ENCODE measurements at places on chromosomes 4 and X.

GRCh38 chrX:113297437-113297836 is 456.8 kb upstream of the AMOT start:
- no peak for DNase-seq

DNA sequence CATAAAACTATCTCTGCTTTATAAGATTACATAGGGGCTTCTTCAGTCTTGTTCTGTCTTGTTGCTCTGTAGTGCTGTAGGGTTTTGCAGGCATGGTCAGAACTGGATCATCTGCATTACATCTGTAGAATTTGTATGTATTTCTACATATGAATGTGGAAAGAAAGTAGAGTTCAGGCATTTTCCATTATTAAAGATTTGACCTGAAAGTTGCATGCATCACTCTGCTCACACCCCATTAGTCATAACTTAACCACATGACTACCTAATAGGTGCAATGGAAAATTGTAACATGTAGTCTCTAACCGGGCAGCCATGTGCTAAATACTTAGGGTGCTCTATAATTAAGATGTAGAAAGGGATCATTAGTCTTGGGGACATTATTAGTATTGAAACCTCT is 45.7 kb upstream of the AGA start:
- no peak for DNase-seq

GRCh38 chr4:29311247-29311646 is 1408.9 kb upstream of the PCDH7 start:
- no peak for DNase-seq

DNA sequence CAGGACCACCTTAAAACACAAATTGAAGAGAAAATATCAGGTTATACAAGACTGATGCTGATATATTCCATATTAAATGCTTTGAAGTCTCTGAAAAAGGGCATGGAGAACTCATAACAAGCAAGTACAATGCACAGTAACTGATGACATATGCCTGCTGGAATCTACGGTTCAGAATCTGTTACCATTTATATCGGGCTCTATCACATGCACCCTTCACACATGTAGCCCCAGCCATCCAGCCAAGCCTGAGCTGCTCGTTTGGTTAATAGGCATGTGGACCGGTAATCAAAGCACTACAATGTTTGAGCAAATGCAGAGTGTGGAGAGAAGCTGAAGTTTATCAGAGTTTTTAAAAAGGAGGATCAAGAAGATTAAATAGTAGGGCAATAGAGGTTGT is 11.8 kb downstream of the COMMD8 start:
- DNase-seq, result no peak

- no peak for DNase-seq
Observed at GRCh38 chr4:103721251-103721650, 1.5 kb upstream of the TACR3 start.

GRCh38 chr4:137638934-137639333 is 106.6 kb upstream of the PCDH18 start:
- no peak for DNase-seq

- no peak for DNase-seq
Observed at GRCh38 chr4:123060039-123060770, 137.8 kb upstream of the NUDT6 start.

DNA sequence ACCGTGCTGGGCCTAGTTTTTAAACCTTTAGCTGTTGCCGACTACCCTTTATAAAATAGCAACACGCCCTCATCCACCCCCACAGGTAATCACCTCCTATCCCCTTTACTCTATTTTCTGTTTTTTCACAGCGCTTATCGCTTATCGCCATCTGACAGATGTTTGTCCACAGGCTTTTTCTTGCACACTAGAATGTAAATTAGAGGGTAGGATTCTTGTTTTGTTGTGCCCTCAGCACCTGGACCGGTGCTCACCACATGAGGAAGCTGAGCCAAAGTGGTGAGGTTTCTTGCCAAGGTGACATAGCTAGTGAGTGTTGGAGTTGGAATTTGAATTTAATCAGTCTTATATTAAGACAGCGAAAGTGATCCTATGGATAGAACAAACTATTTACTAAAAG is 2.9 kb upstream of the RBBP7 start:
- DNase-seq, result no peak

DNA sequence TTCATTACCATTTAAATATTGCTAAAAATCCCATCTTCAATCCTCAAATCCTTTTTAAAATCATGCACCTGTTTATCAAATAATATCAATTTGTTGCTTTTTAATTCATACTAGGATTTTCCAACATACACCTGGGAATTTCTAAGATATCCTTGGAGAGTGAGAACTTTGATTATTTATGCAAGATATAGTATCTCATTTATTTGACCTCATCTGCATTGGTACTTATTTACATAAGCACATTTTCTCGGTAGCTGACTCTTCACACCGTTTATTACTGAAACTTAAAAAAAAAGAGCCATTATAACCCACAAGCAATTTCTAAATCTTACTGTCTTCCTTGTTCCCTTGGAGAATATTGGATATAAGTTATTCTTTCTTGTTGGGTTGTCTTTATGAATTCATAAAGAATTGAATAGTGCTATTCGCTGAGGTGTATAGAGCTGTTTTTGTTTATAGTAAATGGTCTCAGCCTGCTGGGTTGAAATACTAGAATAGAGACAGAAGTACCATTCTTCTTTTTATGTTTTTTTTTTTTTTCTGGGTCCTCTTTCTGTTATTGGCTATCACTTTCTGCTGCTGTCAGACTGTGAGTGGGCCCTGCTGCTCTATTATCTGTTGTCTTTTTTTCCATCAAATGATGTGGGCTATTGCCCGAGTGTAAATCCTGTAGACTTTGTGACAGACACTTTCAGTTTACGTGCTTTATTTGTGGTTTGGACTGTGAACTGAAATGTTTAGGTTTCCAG is 2.9 kb downstream of the UGT8 start:
- DNase-seq, result no peak

DNA sequence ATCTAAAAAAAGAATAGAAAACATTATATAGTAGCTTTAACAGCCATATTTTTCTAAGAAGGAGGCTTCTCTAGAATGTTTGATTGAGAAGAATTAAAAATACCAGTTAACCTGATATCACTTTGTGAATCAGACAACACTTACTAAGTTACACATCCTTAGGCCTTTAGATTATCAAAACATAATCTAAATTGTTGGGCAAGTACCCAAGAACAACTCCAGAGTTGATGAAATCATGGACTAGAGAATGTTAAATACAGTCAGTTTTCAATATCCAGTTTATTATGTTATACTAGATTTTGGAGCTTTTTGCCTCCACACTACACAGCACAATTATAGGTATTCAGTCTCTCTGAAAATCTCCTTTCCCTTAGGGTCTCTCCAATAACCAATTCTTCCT is 39.6 kb downstream of the ARL13A start:
- DNase-seq, result no peak

GRCh38 chrX:49060914-49061313 is 2.1 kb downstream of the CCDC120 start:
- no peak for DNase-seq

DNA sequence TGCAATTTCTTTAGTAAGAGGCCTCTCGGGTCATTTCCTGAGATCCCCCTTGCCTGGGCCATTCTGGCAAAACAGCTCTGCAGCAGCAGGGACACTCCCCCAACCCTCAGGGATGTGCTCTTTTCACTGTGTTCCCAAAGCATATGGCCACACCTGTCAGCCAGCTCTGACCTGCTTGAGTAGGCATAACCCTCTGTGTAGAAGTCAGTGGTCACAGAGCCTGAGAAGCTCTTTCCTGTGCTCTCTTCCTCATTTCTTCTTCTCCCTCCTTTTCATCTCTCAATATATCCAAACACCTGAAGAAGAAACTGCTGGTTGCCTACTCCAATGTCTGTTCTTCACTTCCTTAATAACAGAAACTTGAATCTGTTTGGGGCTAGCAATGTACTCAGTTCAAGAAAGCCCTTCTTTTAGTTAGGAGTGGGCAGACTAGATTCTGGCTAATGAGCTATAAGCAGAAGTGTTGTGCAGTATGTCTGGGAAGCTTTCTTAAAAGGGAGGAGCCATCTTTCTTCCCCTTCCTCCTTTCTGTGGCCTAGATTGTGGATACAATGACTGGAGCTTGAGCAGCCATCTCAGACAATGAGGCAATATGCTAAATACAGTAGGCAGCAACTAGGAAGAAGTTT is 73.3 kb downstream of the PRPS1 start:
- no peak for DNase-seq

- DNase-seq, result no peak
Observed at GRCh38 chr4:87117051-87117731, 103.2 kb downstream of the KLHL8 start.

DNA sequence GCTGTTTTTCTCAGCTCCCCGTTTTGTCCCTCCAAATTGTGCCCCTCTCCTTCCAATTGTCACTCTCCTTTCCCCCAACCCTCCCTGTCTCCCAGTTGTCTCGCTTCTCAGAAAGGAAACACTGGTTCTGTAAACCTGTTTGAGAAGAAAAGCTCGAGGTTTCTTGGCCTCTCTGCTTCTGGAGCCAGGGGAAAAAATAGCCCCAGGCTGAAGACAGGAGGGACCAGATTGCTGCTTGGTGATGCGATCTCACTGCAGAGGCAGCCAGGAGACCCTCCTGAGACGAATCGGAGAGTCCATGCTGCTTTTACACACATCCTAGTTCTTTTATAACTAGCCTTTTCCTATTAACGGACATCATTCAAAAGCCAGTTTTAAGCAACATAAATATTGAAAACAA is 21.2 kb downstream of the TRIML1 start:
- no peak for DNase-seq

GRCh38 chrX:110415440-110416170 is 57.0 kb downstream of the RTL9 start:
- no peak for DNase-seq

GRCh38 chr4:1179089-1179441 is 6.7 kb upstream of the SPON2 start:
- DNase-seq, result no peak

- peak; percentile 52 for DNase-seq
Observed at GRCh38 chrX:43971966-43972961, 926 bp downstream of the NDP start.

- DNase-seq, result no peak
Observed at GRCh38 chr4:47659342-47659741, 174.3 kb downstream of the ATP10D start.

DNA sequence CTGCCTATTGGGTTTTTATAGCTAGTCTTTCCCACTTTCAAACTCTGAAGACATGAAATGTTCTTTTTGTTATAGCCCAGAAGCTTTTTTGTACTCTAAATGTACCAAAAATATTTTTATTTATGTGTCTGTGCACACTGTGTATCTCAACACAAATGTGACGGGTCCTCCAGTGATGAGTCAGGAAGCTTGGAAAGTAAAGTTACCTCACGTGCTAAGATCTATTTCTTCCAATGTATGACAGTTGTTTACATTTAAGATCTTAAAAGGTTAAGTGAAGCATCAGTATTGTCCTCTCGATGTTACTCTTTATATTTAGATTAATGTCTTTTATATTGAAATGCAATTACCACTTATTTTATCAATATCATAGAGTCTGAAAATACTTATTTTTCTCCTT is 29.1 kb upstream of the PRSS12 start:
- no peak for DNase-seq

DNA sequence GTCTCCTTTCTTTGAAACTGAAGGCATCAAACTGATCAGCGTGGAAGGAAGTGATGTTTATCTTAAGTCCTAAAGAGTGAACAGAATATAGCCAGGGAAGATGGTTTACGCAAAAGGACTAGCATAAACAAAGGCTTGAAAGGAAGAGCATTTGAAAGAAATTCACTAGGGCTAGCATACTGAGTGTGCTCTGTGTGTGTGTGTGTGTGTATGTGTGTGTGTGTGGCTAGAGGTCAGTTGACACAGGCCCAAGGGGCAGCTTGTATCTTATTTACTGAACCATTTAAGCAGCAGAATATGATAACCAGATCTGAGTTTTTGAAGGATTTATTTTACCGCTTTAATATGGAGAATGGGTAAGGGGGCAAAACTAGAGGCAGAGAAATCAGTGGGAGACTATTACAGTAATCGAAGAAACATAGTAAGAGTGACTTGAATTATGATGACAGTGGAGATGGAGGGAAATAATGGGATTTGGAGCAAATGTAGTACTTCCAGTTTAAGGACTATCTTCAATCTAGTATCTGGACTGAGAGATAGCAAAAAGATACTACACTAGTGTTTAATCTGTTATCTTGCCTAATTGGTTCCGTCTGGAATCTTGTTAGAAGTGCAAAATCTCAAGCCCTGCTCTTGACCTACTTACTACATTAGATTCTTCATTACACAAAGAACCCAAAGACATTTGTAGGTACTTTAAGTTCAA is 36.9 kb downstream of the CEP44 start:
- DNase-seq, result no peak

DNA sequence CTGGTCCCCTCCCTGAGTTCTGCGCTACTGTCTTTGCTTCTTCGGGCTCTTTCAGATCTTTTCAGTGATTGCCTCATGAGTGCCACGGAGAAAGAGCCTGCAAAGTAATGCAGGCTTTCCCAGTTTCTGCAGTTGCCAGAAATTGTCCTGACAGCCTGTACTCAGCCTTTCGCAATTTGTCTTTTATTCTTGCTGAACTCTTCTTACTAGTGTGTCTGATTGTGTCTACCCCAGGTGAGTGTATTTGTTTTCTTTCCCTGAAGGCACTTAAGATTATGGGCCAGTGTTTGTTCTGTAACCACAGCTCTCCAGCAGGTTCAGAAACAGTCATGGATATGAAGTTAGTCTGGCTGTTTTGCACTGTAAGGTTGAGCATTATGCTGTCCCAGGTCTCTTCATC is 47.1 kb downstream of the FAM193A start:
- DNase-seq, result no peak

- no peak for DNase-seq
Observed at GRCh38 chr4:79148369-79148768, 177.5 kb downstream of the NAA11 start.

DNA sequence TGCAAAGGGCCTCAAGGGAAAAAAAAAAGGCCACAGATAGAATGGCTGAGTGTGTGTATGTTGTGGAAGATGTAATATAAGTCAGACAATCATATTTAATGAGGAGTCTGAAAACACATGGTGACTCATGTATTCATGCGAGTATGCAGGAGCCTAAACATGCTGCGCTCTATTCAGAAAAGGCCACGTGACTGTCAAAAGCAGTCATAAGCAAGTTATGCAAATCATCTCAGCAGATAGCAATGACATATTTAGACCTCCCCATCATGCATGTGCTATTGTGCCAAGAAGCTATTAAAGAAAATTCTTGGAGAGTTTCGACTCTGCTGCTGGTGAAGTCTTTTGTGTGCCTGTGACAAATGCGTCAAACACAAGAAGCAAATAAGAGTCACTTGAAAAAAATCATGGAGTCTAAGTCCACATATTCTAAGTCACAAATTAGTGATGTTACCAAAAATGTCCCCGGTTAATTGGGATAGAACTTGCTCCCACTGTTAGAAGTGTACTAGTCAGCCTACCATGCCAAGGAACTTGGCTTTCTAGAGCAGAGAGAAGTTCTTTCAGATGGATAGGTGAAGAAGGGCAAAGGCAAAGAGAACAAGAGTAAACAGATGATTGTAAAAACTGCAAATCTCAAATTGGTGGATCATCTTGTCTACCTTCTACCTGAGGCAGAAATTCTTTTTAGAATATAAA is 5.0 kb downstream of the LNX1 start:
- no peak for DNase-seq

Measured in NCI-H446 (cell line).